ENCODE measurements at places on chromosomes 3 and 15. TPM values are rescaled to one million over a fixed set of nuclear protein-coding genes. Genes with fewer than 3 reads are reported as not detected.

The WDR93 gene
- 2.1 TPM for total RNA-seq

The ISLR2 gene
- total RNA-seq: 60.2 TPM

The DNAJA4 gene
- total RNA-seq: 42.7 TPM

The KY gene
- total RNA-seq: 1.6 TPM

The CPNE9 gene
- 12.7 TPM for total RNA-seq

The GABRB3 gene
- 141 TPM for total RNA-seq

The FOXB1 gene
- total RNA-seq: 2.1 TPM

The WDR72 gene
- total RNA-seq: 0.46 TPM

The SIN3A gene
- 32.1 TPM for total RNA-seq

The TFDP2 gene
- total RNA-seq: 45.2 TPM

The EFL1 gene
- total RNA-seq: 27.5 TPM

The CAMK2N2 gene
- total RNA-seq: 15.0 TPM

The TICRR gene
- total RNA-seq: 2.8 TPM

The CHCHD6 gene
- total RNA-seq: 42.2 TPM

The SLITRK3 gene
- 26.5 TPM for total RNA-seq

The CASR gene
- total RNA-seq: 0.69 TPM

The TM6SF1 gene
- total RNA-seq: 5.8 TPM

The BCHE gene
- 38.1 TPM for total RNA-seq

The SLC12A1 gene
- total RNA-seq: 5.8 TPM

The SHC4 gene
- 10.1 TPM for total RNA-seq

The SOX14 gene
- 1.4 TPM for total RNA-seq

The CHRNA7 gene
- total RNA-seq: 12.7 TPM

The INKA1 gene
- 5.1 TPM for total RNA-seq

The RFC4 gene
- 21.7 TPM for total RNA-seq

The CPNE4 gene
- total RNA-seq: 51.4 TPM

The CPEB1 gene
- total RNA-seq: 10.8 TPM

The CIB1 gene
- 6.0 TPM for total RNA-seq

The RARRES1 gene
- 1.4 TPM for total RNA-seq

The PARP15 gene
- total RNA-seq: under 0.01 TPM

The PPM1L gene
- 78.7 TPM for total RNA-seq

The MORC1 gene
- 0.23 TPM for total RNA-seq

The NANOGP8 gene
- 0.69 TPM for total RNA-seq

The SLC24A5 gene
- 0.92 TPM for total RNA-seq

The SNTN gene
- 2.3 TPM for total RNA-seq

Data from diencephalon (tissue), 1 donor.